ENCODE measurements at places on chromosomes 12 and 14.
A peak's percentile ranks its signal among the peaks of the same experiment; 100 is the strongest.

GRCh38 chr12:3225796-3226180, 148.6 kb downstream of the TSPAN9 start:
- peak; percentile 19 for DNase-seq

DNA sequence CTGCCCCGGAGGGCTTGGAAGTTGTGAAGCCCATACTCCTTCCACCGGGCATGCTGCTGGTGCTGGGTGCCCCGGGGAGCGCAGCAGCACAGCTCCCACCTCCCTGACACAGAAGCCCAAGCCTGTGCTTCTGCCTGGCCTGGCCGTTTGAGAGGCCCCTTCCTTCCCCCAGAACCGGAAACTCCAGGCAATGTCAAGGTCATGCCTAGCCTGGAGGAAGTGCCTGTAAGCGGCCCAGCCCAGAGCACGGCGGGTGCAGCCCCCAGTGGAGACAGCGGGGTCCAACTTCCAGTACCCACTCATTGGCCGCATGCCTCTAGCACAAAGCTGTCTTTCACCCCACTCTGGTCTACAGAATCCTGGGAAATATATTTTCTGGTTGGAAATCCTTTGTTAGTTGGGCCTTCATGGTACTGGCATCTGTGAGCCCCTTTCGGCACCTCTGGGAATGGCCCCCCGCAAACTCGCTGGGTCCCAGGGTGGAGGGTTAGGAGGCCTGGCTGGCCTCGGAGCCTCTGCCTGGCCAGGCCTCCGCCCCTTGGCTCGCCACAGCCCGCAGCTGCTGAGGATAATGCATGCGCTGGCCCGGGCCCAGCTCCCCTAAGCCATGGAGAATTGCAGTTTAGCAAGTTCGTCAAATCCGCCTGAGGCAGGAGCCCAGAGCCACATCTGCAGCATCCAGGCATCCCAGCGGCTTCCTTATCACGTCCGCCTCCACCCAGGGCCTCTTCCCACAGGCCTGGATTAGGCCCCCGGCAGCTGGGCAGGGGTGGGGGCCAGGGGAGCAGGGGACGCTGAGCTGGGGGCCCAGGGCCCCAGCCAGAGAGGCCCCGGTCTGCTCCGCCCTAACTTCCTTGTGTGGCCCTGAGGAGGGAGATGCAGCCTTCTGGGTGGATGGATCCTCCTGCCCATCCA, 48.9 kb upstream of the DLK1 start:
- DNase-seq, result peak; percentile 58

- no peak for DNase-seq
Observed at GRCh38 chr14:92673601-92674150, 74.8 kb downstream of the LGMN start.

GRCh38 chr12:112112409-112113133, 4.0 kb upstream of the NAA25 start:
- no peak for DNase-seq

DNA sequence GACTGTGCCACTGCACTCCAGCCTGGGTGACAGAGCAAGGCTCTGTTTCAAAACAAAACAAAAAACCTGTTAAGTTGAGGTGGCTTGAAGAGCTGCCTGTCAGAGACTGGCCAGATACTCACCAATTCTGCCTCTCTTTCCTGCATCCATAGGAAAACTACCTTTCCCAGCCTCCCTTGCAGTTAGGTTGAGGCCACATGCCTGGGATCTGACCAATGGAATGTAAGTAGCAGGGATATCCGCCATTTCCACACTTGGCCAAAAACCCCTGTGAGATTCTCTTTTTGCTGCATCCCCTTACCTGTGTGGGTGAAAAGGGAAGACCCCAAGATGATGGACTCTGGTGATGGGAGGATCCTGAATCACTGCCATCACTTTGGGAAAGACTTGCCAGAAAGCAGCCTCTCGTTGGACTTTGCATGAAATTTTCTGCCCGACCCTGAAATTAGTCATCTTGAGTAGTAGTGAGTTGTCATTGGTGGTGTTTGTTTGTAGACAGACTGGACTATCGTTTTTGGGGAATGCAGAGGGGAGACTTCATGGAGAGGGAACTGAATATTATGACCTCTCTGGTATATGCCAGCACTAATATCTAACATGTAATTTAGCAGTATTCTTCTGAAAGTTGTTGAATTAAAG, 14.0 kb downstream of the GPR68 start:
- DNase-seq, result peak; percentile 26

GRCh38 chr12:92459850-92460249, 242.9 kb upstream of the PLEKHG7 start:
- DNase-seq, result no peak

DNA sequence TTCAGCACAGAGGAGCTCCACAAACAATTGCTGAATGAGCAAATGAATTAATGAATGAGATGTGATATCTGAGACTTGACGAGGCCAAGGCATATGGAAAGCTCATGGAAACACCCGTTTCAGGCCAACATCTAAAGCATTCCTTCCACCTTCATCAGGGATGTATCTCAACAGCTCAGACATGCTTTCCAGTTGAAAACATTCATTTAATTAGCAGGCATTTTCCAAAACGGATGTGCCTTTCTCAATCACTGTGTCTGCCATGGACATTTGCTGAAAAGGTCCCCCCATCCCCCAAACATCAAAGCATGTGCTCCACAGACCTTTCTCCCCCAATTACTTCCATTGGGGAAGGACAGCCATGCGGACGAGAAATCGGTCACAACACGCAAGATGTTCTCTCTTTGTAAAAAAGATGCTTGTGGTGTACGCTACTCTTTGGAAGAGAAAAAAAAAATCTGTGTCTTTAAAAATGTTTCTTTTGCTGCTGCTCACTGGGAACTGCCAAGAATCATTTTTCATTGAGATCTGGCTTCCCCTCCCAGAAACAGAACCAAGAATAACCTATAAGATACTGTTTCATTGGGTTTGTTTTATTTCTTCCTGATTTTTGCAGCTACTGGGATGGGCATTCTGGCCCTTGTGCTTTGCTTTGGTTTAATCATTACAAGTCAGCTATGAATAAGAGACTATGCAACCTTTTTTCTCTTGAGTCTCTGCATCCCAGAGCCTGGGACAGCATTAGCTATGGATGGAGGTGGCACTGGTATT, 528.2 kb downstream of the MED13L start:
- peak; percentile 52 for DNase-seq

DNA sequence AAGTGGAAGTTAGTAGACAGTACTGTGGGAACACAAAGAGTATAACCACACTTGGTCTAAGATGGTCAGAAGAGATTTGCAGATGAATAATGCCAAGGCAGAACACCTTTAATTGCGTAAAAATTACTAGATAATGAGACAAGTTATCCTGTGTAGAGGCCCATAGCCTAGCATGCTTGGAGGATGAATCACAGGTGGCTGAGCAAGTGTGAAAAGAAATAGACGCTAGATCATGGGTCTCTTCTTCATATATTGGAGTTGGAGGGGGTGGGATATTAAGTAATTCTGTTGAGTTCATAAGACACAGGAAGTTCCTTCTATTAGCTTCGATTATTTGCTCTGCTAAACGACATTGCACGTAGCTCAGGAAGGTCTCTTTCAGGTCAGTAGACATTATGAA, 454.3 kb upstream of the LMO3 start:
- no peak for DNase-seq

GRCh38 chr12:82383930-82384552, 25.7 kb downstream of the METTL25 start:
- DNase-seq, result peak; percentile 8

- peak; percentile 81 for DNase-seq
Observed at GRCh38 chr12:14239350-14239934, 126.0 kb upstream of the ATF7IP start.

GRCh38 chr14:55911776-55912175, 206.4 kb upstream of the PELI2 start:
- peak; percentile 67 for DNase-seq

GRCh38 chr12:13597166-13597565, 384.2 kb downstream of the GRIN2B start:
- no peak for DNase-seq

GRCh38 chr12:41467591-41468325, 279.6 kb downstream of the PDZRN4 start:
- no peak for DNase-seq

DNA sequence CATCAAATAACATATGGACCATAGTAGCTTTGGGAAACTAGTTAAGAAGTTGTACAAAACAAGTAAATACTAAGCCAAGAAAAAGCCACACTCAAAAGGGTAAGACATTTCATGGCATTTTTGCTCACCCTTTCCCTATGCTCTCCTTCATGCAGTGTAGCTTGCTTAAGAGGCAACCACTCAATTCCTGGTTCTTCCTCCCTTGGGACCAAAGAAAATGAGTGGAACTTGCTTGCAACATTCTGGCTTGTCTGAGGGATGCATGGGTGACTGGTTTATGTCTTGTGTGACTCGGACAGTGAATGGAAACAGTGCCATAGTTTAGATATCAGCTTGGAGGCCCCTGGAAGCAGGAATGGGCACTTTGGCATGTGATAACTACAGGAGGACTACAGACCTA, 252.0 kb upstream of the ARID2 start:
- peak; percentile 14 for DNase-seq

- no peak for DNase-seq
Observed at GRCh38 chr12:131907379-131908091, 13.1 kb downstream of the ULK1 start.

GRCh38 chr12:64912516-64913255, 88.2 kb downstream of the TBC1D30 start:
- DNase-seq, result peak; percentile 69

GRCh38 chr12:15644700-15645099, 144.5 kb downstream of the EPS8 start:
- peak; percentile 49 for DNase-seq

DNA sequence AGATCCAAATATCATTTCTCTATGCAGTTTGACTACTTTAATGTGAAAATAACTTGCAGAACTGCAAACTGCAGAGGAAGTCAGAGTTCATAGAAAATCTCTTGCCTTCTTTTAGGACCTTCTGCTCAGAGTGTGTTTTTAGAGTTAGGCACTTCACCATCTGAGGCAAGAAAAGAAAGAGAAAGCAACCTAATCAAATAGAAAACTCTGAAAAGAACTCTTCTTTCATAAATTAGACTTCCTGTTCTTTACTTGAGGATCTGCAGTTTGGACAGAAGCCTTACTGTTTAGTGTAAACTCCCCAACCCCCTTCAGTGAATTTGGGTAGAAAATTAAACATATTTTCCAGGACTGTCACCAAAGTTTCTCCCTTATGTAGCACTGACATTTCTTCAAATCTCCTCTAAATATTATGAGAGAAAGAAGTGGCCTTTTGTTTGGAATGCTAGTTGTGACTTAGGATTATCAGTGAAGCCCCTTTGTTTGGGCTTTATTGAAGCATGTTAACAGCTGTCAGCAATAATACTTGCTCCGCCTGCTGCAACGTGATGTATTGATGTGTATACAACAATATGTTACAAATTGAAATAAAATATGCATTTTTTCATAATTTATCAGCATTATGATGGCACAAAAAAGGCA, 99.5 kb downstream of the PDZRN4 start:
- DNase-seq, result no peak

All from fibroblast of skin of right biceps (primary cell).